IMR-90 (cell line): ENCODE measurements at places on chromosomes 16 and 17.

GRCh38 chr17:38598536-38598935 is 7.2 kb downstream of the SRCIN1 start:
- DNase-seq = peak; percentile 57

- DNase-seq = no peak
Observed at GRCh38 chr17:37446027-37446426, 39.3 kb downstream of the TADA2A start.

GRCh38 chr16:4303973-4304372 is 11.9 kb upstream of the GLIS2 start:
- no peak for DNase-seq

DNA sequence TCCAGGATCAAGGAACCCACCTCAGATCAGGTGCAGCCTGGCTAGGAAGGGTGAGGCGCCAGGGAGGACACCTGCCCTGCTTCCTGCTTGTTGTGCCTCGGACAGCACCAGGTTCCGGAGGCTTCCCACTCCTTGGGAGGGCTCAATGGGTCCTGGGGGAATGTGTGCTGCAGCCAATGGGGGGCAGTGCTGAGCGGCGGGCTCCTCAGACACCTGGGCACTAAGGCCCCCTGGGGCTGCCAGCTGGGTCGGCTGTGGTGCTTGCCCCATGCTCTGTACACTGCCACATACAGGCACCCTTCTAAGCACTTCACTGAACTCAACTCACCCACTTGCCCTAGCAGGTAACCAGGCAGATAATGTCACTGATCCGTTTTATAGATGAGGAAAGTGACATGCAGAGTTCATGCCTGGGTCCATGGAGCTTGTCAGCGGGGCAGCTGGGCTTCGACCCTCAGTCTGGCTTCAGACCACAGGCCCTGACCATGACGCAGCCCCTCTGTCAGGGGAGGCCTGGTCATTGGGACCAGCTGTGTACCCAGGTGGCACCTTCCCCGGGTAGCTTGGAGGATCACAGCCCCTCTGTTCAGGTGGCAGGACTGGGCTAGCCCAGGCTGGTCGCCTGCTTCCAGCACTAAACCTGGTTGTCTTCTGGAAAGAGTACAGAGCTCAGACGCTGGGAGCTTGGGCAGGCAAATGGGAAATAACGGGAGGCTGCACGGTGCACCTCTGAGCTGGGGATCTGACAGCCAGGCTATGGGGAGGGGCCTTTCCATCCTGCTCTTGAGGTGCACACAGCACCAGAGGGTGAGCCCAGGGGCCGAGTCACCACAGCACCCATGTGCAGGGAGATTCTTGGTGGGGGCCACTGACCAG is 8.2 kb downstream of the FN3K start:
- DNase-seq = no peak

DNA sequence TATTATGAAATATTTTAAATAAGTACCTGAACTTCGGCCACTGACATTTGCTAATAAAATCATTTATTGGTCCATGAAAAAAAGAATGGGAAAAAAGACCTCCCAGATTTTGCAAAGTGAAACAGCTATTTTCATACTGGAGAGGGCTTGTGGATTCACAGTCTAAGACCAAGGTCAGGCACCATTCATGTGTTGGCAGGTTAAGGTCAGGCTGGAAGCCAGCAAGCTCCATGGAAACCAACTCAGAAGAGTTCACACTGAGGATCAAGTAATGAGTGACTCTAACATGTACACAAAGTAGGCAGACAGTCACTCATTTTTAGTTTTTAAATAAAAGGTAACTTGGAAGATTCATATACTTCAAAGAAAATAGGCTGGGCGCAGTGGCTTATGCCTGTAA is 3.4 kb downstream of the DNAJA2 start:
- DNase-seq = no peak

DNA sequence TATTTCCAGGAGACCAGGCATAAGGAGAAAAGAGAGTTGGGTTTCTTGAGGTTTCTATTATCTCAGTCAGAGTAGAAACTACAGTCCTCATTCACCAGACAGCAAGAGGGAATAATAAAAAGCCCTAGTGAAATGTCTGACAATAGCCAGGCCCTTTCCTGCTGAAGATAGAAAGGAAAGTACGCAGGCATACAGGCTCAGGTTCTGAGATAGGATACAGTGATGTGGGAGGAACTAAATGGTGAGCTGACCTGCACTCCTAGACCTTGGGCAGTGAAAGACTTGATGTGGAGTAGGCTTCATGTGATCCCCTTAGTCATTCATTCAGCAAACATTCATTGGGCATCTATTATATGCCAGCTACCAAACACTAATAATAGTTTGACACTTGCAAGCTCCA is 14.9 kb downstream of the ZNF821 start:
- DNase-seq = no peak

DNA sequence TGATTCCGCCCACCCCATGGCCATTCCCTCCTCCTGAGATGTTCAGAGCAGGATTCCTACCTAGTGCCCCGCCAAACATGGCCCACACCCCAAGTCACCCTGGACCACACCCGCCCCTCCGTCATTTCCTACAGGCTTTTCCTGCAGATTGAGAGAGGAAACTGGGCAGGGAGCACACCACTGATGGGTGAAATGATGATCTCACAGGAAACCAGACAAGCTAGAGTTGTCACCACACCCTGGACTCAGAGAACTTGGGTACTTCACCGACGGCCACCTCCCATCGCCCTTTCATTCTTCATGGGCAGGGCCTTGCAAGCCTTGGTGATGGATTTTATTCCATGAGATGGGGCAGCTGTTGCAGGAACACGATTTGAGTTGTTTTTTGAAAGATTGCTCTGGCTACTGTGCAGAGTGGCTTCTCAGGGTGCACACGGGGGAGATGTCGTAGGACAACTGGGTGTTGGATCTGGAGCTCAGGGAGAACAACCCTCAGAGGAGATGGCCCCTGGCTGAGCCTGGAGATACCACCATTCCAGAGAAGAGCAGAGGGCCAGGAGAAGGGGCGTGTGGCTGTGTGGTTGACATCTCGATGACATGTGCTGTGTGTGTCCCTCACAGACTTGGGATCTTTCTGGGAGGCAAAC is 7.4 kb upstream of the B9D1 start:
- no peak for DNase-seq

GRCh38 chr17:29732613-29733012 is 109.9 kb upstream of the CORO6 start:
- DNase-seq = peak; percentile 9

GRCh38 chr17:59513934-59514841 is 51.2 kb upstream of the DHX40 start:
- DNase-seq = peak; percentile 45

GRCh38 chr16:73083271-73083670 is 35.3 kb upstream of the ZFHX3 start:
- no peak for DNase-seq

GRCh38 chr16:70720425-70721201 is 34.8 kb upstream of the MTSS2 start:
- no peak for DNase-seq

DNA sequence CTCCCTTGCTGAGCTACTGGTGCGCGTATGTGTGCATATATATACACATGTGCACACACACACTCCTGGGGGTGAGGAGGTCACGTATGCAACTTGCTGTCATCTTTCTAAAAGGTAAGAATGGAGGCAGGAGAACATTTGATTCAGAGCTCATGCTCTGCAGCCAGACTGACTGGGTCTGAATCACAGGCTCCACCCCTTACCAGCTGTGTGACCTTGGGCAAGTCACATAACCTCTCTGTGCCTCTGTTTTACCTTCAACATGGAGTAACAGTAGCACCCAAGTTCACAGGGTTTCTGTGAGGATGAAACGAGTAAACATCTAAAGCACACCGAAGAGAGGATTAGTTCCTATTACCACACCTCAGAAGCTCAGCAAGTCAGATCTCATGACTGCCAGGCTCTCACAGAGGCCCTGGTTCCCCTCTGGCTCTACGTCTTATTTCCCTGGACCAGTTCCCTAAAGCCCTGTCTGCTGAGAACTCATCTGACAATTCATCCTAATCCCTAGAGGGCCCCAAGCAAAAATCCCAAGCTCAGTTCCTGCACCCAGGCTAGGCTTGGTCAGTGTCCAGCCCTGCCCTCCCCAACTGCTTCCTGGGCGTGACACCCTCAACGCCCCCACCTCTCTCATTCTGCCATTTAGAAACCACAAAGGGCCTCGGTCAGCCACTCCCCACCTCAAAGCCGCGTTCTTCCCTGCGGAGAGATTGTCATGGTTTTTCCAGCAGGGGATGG is 28.7 kb downstream of the ABR start:
- no peak for DNase-seq

DNA sequence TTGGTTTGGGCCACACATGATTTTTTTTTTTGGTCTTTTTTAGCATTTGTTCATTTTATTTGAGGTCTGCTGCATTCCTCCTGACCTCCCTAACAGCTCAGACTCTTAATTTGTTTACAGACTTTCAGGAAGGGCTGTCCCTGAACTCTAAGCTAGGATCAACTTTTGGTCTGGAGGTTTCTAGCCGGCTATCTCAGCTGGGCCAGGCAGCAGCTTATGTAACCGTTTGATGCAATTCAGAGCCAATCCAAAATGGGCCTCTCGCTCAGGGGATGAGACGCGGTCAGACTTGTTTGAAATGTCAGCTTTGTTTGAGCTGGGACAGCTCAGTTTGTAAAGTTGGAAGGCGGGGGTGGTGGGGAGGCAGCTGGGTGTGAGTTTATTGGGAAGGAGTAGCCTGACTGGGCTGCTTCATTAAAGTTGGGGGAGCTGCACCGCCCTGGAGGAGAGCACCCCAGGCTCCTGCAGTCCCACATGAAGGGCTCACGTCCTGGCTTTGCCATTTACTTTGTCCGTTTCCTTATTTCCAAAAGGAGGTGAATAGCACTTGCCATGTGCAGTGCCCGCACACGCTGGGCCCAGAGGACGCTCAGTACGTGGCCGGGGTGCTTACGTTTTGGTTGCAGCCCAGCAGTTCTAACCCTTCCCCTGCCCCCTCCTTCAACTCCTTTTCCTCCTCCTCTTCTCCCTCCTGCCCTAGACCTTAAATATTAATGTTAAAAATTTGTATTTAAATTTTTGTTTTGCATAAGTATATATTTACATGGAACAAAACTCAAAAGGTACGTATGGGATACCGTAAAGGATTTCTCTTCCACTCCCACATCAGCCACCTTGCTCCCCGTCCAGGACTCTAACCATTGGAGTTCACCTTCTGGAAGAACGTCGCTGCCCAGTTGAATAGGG is 121.2 kb downstream of the SNX29 start:
- peak; percentile 84 for DNase-seq

- no peak for DNase-seq
Observed at GRCh38 chr16:69564845-69565670, 708 bp upstream of the NFAT5 start.

GRCh38 chr17:50053654-50053960 is 2.3 kb upstream of the ITGA3 start:
- peak; percentile 57 for DNase-seq

DNA sequence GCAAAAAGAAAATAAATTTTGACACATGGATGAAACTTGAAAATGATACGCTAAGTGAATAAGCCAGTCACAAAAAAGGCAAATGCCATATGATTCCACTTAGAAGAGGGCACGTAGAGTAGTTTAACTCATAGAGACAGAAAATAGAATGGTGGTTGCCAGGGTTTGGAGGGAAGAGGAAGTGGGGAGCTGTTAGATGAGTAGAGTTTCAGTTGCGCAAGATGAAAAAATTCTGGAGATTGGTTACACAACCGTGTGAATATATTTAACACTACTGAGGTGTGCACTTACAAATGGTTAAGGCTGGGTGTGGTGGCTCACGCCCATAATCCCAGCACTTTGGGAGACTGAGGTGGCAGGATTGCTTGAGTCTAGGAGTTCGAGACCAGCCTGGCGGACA is 93.4 kb upstream of the TMEM132E start:
- no peak for DNase-seq
